ENCODE measurements at places on chromosomes 2 and 18.

DNA sequence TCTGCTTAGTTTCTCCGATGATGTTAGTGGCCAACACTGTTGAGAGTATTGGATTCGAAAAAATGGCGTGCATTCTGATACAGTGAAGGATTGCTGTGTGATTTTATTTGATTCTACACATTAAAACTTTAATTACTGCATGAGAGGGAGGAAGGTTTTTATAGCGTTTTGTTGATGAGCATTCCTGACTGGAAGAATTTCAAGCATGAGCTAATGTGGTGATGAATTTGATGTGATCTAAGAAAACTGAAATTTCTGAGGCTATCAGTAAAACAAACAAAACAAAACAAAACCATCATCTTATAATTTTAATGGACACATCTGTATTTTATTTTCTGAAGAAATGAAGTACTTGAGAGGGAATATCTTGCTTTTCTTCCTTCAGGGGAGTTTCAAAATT is 59.6 kb downstream of the ITGB6 start:
- no peak for DNase-seq

GRCh38 chr2:67318993-67319481 is 78.1 kb upstream of the ETAA1 start:
- no peak for DNase-seq

- peak; percentile 59 for DNase-seq
These were observed 294.5 kb upstream of the NT5C1B start for GRCh38 chr2:18883616-18884456.

- no peak for DNase-seq
These were observed 9.0 kb upstream of the FAM136A start for GRCh38 chr2:70310899-70311298.

GRCh38 chr2:175111200-175111657 is 56.8 kb downstream of the ATF2 start:
- peak; percentile 67 for DNase-seq

DNA sequence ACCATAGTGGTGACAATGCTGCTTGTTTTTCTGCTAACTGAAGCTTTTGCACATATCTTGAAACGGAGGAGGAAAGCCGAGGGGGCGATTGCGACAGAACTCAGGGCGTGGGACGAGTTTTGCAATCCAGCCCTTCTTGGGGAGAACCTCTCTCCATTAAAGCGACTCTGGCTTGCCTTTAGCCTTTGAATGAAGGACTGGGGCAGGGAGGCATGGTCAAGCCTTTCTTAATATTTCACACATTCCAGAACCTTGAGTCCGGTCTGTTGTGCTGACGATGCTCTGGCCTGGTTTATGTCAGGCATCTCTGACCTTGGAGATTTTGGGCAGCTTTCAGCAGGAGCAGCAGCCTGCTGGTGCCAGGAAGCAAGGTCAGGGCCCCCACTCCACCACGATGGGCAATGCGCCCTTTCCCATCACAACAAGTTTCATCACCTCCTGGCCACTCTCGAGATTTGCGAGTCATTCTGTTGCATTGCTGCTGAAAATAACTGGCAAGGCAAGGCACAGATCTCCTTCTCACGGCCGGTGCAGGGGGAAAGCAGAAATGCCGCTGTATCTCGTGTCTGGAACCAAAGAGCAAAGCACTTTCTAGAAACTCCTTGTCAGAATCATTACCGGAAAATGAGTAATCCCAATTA is 10.8 kb downstream of the EMILIN2 start:
- peak; percentile 48 for DNase-seq

DNA sequence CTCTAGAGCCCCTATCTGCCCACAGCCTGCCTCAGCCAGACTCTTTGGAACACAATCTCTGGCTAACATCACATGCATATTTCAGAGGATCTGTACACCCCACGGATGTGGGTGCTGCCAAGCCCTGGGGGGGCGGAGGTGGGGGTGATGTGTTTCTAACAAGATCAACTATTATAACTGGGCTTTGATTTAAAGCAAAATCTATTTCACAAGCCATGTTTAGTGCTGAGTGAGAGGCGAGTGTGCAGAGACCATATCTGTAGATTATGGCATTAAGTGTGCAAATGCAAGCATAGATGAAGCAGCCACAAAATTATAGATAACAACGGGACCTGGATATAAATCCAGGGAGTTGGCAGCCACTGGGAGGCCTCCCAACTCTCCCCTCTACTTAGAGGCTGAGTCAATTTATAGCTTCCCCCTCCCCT is 135.8 kb upstream of the SMAD2 start:
- DNase-seq = no peak

DNA sequence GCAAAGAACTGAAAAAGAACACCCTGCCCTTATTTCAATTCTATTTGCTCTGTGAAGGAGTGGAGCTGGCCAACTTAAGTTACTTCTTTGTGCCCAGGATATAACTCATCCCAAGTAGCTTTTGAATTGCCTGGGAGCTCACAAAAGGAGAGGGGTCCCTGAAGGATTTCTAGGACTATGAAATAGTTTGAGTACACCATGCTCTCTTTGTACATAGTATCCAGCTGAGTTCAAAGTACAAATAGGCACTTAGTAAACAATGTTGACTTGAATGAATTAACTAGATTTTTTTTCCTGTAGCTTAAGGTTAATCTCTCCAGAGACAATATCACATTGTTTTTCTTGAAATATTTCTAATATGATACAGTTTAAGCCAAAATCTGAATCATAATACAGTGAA is 47.7 kb downstream of the ZC3H15 start:
- DNase-seq = no peak

GRCh38 chr2:68834737-68835376 is 36.3 kb downstream of the BMP10 start:
- no peak for DNase-seq

DNA sequence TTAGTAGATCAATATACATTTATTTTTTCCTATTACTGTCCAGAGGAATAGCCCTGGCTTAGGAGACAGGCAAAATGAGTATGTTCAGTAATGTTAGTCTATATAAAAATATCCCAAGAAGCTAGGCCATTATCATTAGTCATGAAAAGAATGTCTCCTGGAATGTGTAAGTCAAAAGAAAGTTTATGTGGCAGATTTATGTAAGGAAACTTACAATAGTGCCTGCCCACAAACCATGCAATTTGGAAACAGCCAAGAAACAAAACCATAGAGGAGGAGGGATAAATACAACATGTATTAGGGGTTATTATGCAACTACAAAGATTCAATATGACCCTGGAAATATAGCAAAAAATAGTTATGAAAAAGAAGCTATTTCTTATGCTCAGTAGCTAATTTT is 96.3 kb downstream of the NOL4 start:
- no peak for DNase-seq

- peak; percentile 31 for DNase-seq
These were observed 11.7 kb downstream of the KCTD1 start for GRCh38 chr18:26536664-26537063.

DNA sequence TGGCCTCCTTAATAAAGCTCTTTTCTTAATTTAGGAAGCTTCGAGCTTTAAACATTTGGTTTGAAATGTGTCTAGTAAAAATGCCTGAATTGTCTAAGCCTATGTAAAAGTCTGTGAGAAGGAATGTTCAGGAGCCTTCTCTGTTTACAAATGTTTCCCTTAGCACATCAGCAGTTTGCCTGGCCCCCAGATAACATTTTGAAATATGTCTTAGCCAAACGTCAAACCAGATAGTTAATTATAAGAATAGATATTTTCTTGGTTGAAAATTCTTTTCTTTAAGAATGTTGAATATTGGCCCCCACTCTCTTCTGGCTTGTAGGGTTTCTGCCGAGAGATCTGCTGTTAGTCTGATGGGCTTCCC is 498.6 kb downstream of the CCDC85A start:
- DNase-seq = no peak

GRCh38 chr2:181430406-181431118 is 26.6 kb upstream of the ITGA4 start:
- DNase-seq = peak; percentile 7

- DNase-seq = peak; percentile 37
These were observed 533 bp downstream of the CXCR4 start for GRCh38 chr2:136117391-136117841.

GRCh38 chr2:129762386-129763189 is 216.9 kb upstream of the RAB6C start:
- no peak for DNase-seq

- peak; percentile 17 for DNase-seq
These were observed 99.7 kb downstream of the RBM43 start for GRCh38 chr2:151161821-151162551.

DNA sequence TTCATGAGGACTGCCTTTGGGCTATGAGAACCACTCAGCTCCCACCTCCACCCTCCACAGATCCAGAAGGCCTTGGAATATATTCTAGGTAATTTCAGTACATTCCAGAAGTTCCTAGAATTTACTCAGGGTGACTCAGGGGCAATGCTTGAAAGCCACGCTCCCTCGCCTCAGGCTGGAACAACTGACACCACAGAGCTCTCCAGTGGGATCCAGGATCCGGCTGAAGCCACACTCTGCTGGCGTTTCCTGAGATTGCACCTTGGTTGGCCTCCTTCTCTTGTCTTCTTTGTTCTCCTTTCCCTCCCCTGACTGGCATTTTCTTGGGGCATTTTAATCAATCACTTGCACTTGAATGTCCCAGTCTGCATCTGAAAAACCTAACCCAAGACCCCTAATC is 92.6 kb upstream of the KCNE4 start:
- DNase-seq = peak; percentile 89

GRCh38 chr2:233988581-233988980 is 61.9 kb upstream of the SPP2 start:
- DNase-seq = no peak

- DNase-seq = no peak
These were observed 74.7 kb downstream of the CD28 start for GRCh38 chr2:203781151-203781550.

DNA sequence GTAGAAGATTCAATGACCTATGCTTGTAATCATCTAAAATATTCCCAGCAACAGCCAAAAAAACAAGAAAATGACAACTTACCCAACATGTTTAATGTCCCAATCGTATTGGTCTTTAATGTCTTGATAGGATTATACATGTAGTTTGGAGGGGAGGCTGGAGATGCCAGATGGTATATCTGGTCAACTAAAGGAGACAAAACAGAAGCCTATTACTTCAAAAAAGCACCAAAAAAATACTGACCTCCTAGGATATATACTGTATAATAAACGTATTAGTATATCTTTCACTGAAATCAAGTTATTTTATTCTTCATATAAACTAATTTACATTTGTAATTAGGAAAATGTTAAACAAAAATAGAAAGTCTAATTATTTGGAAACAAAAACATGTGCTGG is 64.5 kb downstream of the UXS1 start:
- DNase-seq = no peak

DNA sequence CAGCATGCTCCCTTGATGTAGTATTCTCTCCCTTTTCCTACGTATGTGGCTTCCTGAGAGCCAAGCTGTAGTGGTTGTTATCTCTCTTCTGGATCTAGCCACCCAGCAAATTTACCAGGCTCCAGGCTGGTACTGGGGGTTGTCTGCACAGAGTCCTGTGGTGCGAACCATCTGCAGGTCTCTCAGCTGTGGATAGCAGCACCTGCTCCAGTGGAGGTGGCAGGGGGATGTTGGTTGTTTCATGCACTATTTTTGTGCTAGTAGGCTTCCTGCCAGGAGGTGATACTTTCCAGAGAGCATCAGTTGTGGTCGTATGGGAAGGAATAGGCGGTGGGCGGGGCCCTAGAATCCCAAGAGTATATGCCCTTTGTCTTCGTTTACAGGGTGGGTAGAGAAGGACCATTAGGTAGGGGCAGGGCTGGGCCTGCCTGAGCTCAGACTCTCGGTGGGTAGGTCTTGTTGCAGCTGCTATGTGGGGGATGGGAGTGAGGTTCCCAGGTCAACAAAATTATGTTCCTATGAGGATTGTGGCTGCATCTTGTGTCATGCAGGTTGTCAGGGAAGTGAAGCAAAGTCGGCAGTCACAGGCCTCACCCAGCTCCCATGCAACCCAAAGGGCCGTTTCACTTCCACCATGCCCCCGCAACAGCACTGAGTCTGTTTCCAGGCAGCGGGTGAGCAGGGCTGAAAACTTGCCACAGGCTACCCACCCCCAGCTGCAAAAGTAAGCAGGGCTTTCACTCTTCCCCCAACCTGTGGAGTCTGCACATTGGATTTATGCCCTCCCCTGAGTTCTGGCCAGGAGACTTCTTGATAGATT is 1139.5 kb downstream of the BCL11A start:
- no peak for DNase-seq

- DNase-seq = peak; percentile 92
These were observed at the start of gene AP1S3 for GRCh38 chr2:223837287-223838061. AP1S3 (minus strand) TSS chr2:223837582; CDS start chr2:223837450, 132 bp downstream.

GRCh38 chr2:24432735-24433134 is 58.3 kb upstream of the NCOA1 start:
- DNase-seq = no peak

GRCh38 chr2:3001615-3002560 is 375.7 kb downstream of the EIPR1 start:
- DNase-seq = no peak

DNA sequence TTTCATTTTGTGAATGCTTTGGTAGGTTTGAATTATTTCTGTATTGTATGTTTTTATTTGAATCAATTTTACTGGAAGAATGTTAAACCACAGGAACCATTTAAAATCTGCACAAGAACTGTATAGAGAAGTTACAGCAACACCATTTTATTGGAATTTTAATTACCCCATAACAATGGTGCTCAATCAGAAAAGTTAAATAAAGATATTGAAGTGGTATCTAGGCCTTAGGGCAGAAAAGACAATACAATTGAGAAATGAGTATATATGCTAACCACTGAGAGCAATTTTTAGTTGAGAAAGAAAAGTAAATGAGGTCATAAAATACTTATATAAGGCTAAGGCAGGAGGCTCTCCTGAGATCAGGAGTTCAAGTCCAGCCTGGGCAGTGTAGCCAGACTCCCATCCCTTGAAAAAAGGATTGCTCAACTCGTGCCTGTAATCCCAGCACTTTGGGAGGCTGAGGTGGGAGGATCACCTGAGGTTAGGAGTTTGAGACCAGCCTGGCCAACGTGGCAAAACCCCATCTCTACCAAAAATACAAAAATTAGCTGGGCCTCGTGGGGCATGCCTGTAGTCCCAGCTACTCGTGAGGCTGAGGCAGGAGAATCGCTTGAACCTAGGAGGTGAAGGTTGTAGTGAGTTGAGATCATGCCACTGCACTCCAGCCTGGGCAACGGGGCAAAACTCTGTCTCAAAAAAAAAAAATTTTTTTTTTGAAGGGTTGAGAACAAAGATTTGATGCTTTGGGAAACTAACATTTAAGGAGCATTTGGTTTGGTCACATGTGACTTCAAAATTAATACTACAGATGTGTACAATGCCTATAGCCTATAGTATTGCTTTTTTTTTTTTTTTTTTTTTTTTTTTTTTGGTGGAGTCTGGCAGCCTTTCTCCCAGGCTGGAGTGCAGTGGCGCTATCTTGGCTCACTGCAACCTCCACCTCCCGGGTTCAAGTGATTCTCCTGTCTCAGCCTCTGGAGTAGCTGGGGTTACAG is 212.9 kb upstream of the STON1 start:
- no peak for DNase-seq

GRCh38 chr18:68830256-68831045 is 32.6 kb downstream of the CCDC102B start:
- DNase-seq = no peak

GRCh38 chr18:34543945-34544344 is 166.2 kb upstream of the DTNA start:
- no peak for DNase-seq

DNA sequence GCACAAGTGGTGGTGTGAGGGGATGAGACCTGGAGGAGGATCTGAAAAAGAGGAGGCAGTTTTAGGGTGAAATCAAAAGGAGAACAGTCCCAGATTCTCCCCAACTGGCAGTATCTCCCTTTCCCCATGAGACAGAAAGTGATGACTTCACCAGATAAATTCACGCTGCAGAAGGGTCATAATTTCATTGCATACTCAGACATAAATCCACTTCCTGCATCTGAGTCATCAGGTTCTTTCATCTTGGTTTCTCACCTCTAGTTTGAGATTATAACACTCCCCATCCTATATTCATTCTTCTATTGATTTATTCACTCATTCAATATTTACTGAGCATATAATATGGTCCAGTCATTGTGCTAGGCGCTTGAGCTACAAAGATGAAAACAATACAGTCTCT is 64.7 kb downstream of the CCDC148 start:
- DNase-seq = peak; percentile 82
